CD4-positive, alpha-beta T cell (primary cell): ENCODE measurements at places on chromosomes 12 and 14. TPM values are rescaled to one million over a fixed set of nuclear protein-coding genes. Genes with fewer than 3 reads are reported as not detected.

KRT85 gene
- total RNA-seq: not detected

RASSF9 gene
- not detected for total RNA-seq

CLEC12A gene
- 0.22 TPM for total RNA-seq

AREL1 gene
- 30.6 TPM for total RNA-seq

CD4 gene
- 134 TPM for total RNA-seq

GRCh38 chr12:71683633-71684032 is 2.2 kb upstream of the TMEM19 start:
- DNase-seq: no peak

DNA sequence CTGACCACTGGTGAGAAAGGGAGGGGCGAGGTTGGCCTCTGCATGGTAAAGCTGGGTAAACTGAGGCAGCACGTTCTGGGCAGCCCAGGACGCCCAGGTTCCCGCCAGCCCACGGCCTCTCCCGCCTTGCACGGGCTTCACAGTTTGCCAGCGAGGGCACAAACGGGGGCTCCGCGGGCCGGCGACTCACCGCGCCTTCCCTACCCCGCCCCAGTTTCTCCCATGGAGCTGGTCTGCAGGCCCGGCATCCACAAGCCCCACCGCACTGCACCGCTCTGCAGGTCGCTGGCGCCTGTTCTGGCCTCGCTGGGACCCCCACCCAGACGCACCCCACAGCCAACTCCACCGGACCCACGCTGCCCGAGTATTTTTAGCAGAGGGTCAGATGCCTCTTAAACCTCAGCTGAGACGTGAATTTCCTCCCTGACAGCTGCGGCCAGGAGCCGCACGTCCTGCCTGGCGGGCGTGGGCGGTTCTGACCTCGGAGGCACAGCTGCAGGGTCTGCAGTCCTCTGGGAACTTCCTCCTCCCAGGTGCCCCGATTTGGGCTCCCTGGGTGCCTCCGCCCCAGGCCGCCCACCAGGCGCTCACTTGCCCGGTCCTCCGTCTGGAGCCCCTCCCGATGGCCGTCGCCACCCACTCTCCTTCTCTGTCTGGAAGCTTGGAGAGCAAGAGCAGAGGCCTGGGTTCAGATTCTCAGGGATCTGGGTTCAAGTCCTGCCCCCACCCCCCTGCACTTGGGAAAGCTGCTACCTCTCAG is 29.5 kb upstream of the INF2 start:
- DNase-seq: no peak

GRCh38 chr12:64894827-64895475 is 70.5 kb downstream of the TBC1D30 start:
- no peak for DNase-seq

DNA sequence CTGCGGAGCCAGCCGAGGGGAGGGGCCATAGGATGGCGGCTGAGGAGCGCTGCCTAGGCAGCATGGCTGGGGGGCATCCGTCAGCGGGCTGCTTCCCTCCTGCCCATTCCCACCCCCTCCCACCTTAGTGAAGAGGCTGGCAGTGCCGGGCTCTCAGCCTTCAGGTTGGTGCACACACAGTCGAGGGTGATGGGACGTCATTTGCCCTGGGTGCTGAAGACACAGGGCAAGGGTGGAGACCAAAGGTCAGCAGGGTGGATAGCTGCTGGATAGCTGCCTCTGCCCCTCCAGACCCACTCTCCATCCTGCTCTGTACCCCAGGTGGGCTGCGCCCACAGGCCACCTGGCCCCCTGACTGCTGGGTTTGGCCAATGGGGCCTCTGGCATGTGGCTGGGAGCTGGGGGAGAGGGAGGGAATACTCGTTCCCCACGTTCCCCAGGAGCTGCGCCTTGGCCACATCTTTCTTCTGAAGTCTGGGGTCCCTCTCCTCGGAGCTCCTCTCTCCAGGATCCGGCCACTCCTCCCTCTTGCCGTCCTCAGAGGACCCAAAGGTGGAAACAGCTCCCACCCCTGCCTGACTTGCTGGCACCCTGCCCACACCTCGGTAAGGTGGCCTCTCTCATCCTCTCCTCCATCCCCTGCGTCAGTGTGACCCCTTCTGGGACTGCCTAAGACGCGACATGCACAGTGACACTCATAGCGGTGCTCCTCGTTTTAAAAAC is 11.2 kb upstream of the CDC42BPB start:
- DNase-seq: no peak

GRCh38 chr12:50102131-50102531 is 1.7 kb upstream of the GPD1 start:
- DNase-seq: no peak

GRCh38 chr12:124006085-124006845 is 33.2 kb downstream of the ZNF664 start:
- no peak for DNase-seq

- no peak for DNase-seq
Observed at GRCh38 chr14:23173031-23173430, 10.4 kb downstream of the SLC7A8 start.

DNA sequence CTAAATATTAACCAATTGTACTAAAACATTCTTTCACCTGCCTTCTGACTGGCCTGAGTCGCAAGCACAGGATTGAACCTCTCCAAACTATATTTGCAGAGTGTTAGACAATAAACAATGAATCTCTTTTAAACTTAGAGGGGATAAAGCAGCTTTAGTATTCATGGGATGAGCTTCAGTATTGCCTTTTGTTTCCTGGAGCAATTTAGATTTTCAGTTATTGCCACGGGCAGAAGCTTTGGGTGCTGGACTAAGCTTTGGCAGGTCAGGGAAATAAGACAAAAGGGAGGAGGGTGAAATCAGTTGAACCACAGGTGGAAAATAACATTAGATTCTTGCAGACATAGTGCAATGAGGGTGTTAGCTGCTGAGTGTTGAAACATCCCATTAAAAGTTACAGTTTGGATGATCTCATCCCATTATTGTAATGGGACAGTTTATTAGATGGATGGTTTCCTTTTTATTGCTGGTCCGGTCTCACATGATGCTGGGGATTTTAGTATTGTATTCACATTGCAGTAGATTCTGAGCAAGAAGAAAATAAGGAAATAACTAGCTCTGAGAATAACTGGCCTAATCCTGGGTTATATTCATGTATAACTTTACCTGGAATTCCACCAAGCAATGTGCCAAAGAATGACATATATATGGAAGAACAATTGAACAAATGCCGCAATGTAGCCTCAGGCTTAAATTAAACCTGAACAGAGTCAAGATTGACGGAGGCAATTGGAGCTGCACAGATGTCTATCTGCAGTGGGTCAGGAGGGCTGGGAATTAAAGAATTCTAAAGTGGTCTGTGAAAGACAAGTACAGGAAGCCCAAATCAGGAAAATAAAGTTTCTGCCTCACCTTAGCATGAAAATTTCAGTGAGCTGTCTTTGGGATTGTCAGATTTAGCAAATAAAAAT is 1092.8 kb upstream of the SEL1L start:
- DNase-seq: no peak

- no peak for DNase-seq
Observed at GRCh38 chr12:126704609-126705008, 1562.4 kb upstream of the TMEM132C start.

GRCh38 chr12:51028126-51028812 is 2.1 kb upstream of the SLC11A2 start:
- no peak for DNase-seq

- DNase-seq: no peak
Observed at GRCh38 chr12:179131-179884, 34.6 kb downstream of the SLC6A12 start.

DNA sequence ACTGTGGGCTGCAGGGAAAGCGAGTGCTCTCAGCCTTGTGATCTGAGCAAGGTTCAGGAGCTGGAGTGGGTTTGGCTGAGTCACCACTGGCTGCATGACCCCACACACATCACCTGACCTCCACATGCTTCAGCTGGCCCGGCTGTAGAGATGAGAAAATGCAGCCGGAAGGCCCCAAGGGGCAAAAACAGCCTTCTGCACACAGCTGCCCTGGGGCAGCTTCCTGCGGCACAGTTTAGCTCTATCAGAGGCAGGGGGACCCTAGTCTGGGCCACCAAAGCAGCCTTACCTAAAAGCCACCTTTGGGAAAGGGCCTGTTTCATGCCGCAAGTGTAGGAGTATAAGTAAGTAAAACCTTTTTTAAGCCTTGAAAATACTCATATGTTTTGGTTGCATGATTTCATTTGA is 123.3 kb downstream of the SSPN start:
- DNase-seq: no peak

DNA sequence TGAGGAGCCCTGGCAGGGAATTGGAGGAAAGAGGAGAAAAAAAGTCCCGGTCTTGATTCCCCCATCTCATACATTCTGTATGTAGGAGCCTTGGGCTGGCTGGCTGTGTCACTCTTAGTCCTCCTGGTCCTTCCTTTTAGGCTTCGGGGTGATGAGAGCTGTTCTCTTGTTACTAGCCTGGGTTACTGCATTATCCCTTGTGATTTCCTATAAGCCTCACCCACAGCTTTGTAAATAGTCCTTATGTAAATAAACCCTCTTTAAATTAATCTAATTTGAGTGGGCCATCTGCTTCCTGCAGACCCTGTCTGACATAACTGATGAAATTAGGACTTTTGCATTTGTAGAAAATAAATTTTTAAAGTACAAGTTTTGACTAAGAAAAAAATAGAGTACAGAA is 19.2 kb downstream of the DNM1L start:
- no peak for DNase-seq

DNA sequence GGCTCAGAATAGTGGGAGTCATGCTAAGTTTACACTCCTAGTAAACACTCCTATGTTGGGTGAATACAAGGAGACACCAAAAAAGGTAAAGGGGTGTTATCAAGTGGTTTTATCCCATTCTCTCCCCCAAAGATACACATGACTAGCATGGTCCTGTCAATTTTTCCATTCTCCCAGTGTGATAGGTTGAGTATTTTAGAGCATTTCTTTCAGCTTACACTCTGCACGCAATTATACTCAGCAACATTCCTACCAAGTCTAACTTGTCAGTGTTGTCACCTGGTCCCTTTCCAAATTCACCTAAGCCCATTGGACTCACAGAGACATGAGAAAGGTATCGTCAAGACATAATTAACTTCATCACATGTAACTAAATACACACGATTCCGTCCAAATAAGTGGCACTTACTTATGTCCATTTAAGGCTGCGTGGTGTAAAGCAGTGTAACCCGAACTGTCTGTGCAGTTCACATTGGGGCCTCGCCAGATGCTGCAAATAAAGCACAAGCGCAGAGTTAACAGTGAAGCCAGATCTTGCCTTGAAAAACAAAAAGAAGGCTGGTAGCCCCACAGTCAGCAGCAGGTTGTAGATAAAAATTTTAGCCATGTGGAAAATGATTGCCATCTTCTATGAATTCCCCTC is 159.7 kb downstream of the ANKS1B start:
- DNase-seq: no peak

DNA sequence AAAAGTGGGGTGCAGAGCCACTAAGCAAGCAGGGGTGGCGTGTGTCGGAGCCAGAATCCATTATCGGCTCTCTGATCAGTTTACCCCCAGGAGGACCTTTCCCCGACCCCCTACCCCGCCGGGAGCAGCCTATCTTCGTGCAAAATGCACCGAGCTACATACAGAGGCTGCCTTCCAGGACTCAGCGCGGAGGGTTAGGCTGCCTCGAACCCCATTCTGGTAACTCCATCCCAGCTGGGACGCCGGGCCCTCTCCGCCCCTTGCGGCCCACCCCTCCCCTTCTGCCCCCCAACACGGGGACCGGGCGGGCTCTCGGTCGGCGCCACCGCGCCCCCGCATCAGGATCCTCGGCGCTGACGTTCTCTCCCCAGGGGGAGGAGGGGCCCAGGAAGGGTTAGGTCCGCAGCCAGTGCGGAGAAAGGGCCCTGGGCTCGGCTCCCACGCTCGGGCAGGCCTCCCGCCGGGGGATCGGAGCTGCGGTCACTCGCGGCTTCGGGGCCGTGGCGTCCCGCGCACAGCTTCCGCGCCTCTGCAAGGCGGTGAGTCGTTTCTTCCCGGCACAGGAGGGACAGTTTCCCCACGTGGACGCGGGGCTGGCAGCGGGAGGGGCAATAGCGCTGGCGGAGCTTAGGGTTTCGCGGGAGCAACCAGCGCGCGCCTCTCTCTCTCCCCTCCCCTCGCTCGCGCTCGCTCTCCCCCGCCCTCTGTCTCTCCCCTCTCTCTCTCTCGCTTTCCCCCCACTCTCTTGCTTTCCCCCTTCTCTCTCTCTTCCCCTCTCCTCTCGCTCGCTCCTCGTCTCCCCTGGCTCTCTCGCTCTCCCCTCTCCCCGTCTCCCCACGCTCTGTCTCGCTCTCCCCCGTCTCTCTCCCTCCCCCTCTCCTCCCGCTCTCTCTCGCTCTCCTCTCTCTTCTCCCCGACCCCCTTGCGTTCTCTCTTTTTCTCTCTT is 12.5 kb upstream of the MAP3K9 start:
- DNase-seq: no peak

GRCh38 chr12:71900091-71900490 is 38.6 kb upstream of the TPH2 start:
- DNase-seq: no peak
